Choroid plexus epithelial cell (primary cell): ENCODE measurements at places on chromosomes 13 and 19.
A peak's percentile ranks its signal among the peaks of the same experiment; 100 is the strongest.

DNA sequence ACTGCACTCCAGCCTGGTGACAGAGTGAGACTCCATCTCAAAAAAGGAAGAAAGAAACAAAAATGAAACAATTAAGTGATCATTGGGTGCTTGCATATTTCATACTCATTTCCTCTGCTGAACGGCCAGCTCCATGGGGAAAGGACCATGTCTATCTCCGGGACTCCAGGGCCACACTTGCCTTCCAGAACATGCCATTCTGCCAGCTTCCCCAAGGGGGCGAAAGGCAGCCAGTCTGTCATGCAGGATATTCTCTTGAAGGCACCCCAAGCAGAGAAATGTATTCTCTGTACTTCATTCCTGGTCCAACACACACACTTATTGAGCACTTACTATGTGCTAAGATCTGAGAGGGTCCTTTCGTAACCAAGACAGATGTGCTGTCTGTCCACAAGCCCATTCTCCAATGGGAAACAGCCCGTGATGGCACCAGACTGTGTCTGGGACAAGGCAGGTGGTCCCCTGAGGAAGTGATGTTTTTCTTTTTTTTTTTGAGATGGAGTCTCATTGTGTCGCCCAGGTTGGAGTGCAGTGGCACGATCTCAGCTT lies 10.2 kb upstream of the CARM1 start:
- peak; percentile 56 for DNase-seq

GRCh38 chr19:45815481-45816216 lies 541 bp upstream of the RSPH6A start:
- no peak for DNase-seq

DNA sequence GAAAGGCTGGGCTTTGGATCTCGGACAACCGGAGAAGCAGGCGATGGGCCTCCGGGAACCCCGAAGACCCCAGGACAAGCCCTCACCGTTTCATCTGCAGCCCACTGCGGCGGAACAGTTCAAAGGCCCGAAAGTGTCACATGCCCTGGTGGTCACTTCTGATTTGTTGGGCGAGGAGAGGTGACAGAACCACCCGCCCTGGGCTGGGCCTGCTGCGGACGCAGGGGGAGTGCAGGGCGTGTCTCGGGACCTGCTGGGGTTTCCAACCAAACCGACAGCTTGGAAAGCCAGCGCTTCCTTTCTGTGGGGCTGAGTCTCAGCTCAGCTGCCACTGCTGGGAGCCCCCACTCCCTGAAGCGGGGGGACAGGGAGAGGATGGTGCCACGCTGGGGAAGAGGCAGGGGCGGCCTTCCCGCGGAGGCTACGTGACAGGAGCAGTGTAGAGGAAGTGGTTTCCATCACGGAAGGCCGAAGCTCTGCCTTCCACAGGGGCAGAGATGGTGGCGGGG lies 22.8 kb upstream of the ZBTB7A start:
- no peak for DNase-seq

DNA sequence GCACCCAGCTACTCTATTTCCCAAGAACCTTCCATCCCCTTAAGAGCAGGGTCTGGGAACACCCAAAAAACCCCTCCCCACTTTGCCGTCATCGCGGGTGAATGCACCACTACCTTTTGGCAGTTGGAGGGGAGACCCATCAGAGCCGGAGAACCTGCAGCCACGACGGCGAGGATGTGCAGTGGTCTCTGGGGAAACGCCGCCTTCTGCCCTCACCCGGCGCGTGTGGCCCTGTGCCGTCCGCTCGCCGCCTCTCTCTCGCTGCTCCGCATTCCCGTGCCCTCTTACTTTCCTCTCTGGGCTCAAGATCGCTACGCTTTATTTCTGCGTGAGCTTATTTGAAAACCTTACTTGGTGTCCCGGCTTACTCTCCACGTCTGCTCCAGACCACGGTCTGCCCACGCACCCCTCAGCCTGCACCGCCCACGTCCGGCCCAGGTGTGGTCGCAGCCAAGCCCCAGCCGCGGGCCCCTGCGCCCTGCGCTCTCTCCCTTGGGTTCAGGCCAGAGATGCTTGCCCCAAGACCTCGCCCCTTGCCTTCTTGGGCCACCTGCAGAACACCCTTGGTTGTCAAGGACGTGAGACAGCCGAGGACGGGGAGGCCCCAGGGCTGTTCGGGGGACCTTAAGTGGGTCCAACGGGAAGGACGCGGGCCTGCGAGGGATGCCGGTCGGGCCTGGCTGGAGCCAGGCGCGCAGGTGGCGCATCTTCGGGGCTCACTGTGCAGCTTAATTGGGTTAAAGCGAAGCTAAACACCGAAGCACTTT lies 2.0 kb upstream of the MAB21L1 start:
- no peak for DNase-seq

DNA sequence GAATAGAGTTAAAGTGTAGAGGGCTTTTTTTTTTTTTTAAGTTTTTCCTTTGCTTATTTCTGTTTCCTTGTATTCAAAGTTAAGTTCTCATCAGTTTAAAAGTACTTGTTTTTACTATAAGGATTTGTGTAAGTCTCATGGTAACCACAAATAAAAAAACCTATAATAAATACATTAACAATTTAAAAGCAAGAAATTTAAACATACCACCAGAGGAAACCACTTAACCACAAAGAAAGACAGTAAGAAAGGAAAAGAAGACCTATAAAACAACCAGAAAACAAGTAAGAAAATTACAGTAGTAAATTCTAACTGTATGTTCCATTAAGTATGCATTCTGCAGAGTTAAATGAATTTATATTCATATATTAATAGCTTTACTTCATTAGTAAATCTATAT lies 999.1 kb upstream of the ATXN8OS start:
- DNase-seq = no peak

DNA sequence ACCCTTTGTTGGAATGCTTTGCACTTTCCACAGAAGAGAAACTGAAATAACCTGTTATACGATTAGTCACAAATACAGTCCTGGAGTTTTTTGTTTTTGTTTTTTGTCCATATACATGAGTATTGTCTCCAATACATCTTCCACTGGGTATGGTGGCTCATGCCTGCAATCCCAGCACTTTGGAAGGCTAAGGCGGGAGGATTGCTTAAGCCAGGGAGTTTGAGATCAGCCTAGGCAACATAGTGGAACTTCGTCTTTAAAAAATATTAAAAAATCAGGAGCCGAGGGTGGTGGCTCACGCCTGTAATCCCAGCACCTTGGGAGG lies 25.0 kb downstream of the AP2S1 start:
- no peak for DNase-seq

DNA sequence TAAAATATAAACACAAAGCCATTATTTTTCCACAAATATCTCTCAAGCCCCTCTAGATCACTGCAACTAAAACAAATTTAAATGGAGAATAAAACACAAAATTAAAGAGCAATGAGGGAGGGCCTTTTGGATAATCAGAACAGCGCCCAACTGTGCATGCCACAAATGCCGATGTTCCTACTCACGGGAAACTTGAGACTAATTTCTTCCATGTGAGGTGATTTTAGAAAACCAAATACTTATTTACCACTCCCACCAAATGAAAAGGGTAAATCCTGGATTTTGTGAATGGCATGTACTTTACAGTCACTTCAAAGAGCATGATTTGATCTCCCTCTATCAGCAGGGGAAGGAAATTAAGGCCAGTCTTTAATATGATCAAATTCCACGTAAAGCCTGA lies 74.8 kb downstream of the SLC7A1 start:
- DNase-seq = peak; percentile 92

DNA sequence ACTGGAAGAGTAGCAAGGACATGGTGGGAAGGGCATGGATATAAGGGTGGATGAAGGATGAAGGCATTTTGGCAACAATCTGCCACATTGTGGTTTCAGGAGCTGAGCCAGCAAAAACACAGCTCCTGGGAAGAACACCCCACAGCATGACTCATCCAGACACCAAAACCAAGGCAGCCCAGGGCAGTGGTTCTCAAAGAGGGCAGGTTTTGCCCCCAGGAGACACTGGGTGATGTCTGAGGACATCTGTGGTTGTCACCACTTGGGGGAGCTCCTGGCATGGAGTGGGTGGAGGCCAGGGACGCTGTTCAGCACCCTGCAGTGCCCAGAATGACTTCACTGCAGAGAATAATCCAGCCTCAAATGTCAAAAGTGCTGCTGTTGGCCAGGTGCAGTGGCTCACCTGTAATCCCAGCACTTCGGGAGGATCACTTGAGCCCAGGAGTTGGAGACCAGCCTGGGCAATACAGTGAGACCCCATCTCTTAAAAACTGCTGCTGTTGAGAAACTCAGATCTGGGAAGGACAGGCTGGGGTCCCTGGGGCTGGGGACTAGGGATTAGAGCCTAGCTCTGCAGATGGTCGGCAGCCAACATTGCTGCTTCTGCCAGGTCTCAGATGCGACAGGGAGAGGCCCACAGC lies 16.1 kb downstream of the ZFR2 start:
- peak; percentile 76 for DNase-seq

- no peak for DNase-seq
Measured at GRCh38 chr13:24103782-24104372, 56.6 kb upstream of the SPATA13 start.

- DNase-seq = no peak
Measured at GRCh38 chr19:35039881-35040825, 1.4 kb upstream of the HPN start.
